Stimulated activated CD8-positive, alpha-beta memory T cell treated with anti-CD3 and anti-CD28 coated beads, Interleukin-4, amount 100 ng/mL, for 4 hours (primary cell): ENCODE measurements at places on chromosomes 12 and 14.

- no peak for DNase-seq
Observed at GRCh38 chr12:106247674-106248311, at the start of gene CKAP4. Gene CKAP4, minus strand, starts transcription at chr12:106248020. Its CDS starts 169 bp downstream, at chr12:106247851.

GRCh38 chr14:76921088-76921399 lies 94.8 kb downstream of the LRRC74A start:
- DNase-seq = no peak

- no peak for DNase-seq
Observed at GRCh38 chr12:107581619-107582015, 104.0 kb upstream of the PWP1 start.

- DNase-seq = no peak
Observed at GRCh38 chr12:80269803-80270552, 170.6 kb downstream of the OTOGL start.

GRCh38 chr12:73361156-73361863 lies 1089.1 kb downstream of the TRHDE start:
- DNase-seq = no peak

GRCh38 chr14:101076451-101077198 lies 173.1 kb upstream of the RTL1 start:
- DNase-seq = no peak

GRCh38 chr14:34629344-34629656 lies 648 bp downstream of the SNX6 start:
- no peak for DNase-seq

DNA sequence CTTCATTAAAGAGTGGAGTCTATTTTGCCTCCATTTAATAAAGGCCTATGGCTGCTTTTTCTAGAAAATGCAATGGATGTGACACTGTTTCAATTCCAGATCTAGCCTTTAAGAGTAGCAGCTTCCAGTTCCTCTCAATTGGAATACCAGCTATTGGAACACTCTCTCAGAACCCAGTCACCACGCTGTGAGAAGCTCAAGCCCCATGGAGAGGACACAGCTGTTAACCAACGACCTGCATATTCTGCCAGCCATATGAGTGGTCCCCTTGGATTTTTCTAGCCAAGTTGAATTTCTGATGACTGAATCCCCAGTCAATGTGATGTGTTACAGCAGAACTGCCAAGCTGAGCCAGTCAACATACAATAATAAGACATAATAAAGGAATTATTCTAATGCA lies 131.8 kb downstream of the TMTC3 start:
- DNase-seq = no peak

DNA sequence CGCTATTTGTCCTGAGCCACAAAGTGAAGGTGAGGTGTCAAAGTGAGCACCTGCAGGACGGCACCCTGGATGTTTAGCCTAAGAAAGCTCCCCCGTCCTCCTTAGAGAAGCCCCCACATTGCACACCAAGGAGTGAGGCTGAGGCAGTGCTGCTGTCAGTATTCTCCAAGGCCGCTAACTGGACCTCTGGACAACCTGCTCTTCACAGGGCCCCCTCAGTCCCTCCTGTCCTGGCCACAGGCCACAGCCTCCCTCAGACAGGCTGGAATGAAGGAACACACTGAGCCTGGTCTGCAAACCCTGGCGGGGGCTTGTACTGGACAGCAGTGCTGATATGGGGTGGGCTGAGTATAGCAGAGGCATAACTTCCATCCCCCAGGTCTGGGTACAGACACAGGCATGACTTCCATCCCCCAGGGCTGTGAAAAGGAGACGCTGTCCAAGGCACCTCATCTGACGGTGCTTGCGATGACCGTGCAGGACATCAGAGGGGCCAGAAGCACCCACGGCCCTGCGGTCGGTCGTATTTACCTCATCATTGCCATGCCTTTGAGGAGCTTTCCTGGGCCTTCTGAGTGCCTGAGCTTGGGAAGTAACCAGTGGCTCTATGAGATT lies 82.4 kb upstream of the DIO3 start:
- no peak for DNase-seq

DNA sequence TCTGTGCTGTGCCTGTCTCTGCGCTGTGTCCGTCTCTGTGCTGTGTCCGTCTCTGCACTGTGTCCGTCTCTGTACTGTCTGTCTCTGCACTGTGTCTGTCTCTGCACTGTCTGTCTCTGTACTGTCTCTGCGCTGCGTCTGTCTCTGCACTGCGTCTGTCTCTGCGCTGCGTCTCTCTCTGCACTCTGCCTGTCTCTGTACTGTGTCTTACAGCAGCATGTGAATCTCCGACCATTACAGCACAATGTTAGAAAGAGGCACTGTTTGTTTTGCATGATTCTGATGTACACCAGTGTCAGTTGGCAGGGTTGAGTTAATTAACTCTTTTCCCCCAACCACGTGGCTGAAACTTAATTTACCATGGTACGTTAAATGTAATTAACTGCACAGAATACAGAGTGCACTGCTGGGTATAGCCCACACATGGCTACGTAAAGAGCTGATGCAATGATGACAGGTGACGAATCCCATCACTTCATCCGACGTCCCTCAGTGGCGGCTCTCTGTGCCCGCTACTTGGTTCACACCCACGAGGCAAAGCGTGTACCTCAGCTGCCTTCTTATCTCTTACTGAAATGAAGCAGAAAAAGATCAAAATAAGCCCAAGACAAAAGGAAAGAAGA lies 127.7 kb upstream of the SFSWAP start:
- no peak for DNase-seq

GRCh38 chr14:99075771-99076375 lies 196.1 kb downstream of the BCL11B start:
- no peak for DNase-seq

GRCh38 chr12:104975587-104976343 lies 10.4 kb upstream of the NOPCHAP1 start:
- DNase-seq = no peak

DNA sequence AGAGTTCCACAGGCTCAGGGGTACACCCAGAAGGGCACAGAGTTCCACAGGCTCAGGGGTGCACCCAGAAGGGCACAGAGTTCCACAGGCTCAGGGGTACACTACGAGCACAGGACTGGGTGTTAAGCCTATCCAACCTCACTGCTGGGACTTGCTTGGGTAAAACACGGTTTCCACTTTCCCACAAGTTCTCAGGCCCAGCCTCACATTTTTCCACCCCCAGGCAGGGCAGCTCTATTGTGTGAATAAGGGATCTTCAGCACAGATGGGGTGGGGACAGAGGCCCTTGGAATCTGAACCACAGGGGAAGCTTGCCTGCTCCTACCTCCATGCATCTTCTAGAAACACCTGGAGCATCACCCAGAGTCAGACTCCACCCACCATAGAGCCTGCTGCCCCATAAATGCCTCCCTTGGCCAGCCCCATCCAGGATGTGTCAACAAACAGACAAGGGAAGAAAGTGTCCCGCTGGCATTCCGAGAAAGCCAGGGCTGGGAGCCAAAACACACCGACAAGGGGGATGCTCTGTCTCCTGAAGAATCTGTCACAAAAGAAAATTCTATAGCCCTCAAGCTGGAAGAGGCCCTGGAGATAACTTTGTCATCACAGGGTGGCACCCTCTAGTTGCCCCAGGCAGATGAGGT lies 4.8 kb downstream of the CRACR2A start:
- no peak for DNase-seq

GRCh38 chr12:81416571-81416970 lies 338.7 kb downstream of the ACSS3 start:
- no peak for DNase-seq

DNA sequence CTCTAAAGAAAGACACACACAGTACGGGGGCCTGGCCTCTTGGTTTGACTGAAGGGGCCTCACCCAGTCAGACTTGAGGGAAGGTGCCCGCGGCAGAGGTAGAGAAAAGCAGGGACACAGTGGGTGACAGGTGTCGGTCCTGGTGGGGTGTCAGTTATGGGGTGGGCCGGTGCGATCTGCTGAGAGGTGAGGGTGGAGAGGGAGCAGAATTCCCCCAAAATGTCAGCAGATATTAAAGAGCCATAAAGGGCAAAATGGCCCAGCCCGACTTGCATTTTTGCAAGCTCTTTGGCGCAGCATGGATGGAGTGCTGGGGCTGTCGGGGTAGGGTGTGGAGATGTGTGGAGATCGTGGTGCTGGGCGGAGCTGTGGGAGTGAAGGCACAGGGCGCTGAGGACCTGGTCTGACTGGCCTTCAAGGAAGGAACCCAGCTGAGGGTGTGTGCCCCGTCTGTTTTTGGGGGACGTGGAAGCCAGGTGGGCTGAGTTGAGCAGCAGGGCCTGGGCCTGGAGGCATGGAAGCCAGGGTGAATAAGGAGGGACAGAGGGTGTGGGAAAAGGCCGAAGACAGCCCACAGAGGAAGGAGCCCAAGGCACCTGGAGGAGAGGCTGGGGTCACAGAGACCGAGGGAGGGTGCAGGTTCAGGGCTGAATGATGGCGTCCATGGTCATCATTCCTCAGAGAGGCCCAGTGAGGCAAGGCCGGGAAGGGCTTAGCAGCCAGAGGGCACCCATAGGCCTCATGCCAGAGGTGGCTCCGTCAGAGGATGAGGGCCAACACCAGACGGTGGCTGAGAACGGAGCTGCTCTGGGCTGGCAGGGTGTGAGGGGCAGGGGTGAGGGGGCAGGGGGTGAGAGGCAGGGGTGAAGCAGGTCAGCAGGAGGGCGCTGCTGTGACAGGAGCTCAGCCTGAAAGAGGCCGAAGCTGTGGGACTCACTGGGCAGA lies 48.2 kb upstream of the DYNC1H1 start:
- DNase-seq = no peak

- no peak for DNase-seq
Observed at GRCh38 chr12:128612150-128612850, 211.5 kb downstream of the SLC15A4 start.

GRCh38 chr14:92391726-92392125 lies 68.8 kb downstream of the SLC24A4 start:
- no peak for DNase-seq

DNA sequence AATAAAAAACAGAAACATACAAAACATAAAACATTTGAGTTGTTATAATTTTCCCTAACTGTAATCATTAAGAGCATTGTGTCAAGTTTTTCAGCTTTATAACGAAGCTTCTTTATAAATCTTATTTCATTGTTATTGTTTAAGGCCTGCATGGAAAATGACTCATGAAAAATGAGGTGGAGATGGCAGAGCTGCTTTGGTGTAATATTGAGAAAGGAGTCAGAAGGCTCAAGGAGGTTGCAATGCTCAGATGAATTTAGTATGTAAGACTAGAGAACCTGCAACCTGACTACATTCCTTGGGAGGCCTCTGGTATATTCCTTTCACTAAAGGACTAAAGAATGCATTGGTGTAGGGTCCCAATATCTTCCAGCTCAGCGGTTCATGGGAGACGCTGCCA lies 61.5 kb downstream of the TMEM30B start:
- DNase-seq = no peak

DNA sequence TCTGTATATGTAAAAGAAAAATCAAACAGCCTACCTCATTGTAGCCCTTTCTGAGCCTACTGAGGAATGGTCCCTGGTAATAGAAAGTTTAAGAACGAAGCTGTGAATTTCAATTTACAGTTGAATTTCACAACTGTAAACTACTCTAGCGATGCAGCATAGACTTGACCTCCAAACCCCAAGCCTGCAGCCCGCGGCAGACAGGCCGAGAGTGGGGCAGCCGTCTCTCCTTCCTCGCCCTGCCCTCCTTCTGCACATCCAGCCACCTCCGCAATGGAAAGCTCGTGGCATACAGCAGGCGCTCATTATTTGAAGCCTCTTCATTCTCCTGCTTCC lies 15.3 kb downstream of the RNASE2 start:
- DNase-seq = no peak

GRCh38 chr12:87953256-87953860 lies 75.8 kb downstream of the C12orf50 start:
- no peak for DNase-seq

GRCh38 chr12:22715254-22715653 lies 90.3 kb downstream of the ETNK1 start:
- no peak for DNase-seq

- DNase-seq = no peak
Observed at GRCh38 chr14:99026471-99026870, 245.5 kb downstream of the BCL11B start.

DNA sequence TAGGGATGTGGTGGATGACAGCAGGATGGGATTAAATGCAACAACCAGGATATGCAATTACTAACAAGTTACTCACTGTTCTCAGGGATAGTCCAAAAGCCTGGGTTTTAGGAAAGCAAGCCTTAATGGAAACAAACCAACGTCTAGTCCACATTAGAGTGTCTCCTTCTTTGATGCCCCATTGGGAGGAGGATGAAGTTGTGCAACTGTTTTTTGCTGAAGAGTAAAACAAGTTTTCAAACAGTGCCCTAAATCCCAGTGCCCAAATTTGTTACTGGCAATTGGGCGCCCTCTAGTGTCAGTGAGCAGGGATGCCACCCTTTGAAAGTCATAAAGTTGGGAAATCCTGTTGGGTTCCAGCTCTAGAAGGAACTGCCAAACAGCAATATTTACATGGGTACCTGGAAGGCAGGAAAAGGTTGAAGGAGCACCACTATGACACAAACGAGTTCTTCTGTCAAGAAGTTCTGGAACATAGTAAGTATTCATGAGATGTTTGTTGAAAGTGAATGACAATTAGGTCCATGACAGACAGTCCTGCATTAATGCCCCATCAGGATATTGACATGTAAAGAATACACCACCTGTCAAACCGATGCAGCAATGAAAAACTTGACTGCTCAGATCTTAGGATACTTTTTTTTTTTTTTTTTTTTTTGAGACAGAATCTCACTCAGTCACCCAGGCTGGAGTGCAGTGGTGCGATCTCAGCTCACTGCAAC lies 11.1 kb upstream of the DPF3 start:
- peak; percentile 38 for DNase-seq

DNA sequence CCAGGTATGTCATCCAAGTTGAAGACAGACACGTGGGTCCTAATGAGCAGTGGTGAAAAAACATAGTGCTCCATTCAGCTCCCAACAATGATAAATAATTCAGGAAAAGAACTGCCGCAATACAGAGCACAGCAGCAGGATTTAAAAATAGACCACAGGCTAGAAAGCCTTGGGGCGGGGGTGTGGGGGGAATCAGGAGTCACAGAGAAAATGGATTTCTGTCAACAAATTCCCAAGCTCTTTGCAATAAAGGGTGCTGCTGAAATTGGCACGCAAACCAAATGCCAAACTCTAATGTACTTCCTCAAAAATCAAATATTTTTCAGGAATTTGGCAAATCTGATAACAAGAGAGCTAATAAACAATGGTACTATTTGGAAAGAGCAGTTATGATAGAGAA lies 58.6 kb downstream of the R3HDM2 start:
- DNase-seq = no peak

GRCh38 chr12:3791256-3791874 lies 38.5 kb upstream of the CRACR2A start:
- DNase-seq = no peak
